ENCODE measurements at places on chromosomes 12 and 14. TPM values are rescaled to one million over a fixed set of nuclear protein-coding genes. Genes with fewer than 3 reads are reported as not detected.

DNA sequence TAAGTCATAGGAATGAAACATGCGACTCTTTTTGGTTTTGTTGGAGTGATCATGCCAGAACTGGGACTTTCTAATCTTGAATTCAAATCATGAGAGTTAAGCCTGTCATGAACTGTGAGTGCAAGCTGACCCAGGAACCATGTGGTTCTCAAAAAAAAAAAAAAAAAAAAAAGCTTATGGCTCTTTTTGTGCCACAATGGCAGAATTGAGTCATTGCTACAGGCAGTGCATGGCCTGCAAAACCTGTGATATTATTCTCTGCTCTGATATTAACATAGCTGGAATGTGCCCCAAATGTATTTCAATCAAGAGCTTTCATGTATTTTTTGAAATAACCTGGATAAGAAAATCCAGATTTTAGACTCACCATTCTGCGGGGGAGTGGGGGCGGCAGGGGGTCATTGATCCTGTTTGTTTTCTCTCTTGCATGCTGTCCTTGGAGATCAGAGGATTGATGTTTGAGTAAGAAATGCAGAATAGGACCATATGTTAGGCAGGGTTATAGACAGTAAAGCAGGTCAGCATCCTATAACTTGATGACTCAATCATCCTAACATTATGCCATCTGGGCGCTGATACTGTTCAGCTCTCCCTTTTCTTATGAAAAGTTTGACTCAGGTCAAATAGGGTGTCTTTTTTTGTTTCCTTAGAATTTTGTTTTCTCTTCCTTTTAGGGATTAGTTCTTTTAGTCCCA lies 797.4 kb downstream of the DIO2 start:
- DNase-seq = no peak

DNA sequence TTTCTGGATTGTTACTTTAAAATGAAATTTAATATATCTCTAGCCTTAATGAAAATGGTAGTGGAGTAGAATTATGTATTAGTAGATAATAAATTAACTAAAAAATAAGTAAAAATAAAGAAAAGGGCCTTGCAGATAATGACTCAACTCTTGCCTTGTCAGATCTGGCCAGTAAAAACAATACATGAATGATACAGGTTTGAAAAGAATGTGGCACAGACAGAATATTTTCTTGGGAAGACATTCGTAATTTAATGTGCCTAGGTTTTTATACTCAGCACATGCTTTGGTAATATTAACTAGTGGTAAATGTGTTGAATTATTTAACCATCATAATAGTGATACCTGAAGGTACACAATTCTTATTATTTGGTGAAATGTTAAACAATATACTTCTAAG lies 28.3 kb downstream of the ATF7IP start:
- DNase-seq = no peak

DNA sequence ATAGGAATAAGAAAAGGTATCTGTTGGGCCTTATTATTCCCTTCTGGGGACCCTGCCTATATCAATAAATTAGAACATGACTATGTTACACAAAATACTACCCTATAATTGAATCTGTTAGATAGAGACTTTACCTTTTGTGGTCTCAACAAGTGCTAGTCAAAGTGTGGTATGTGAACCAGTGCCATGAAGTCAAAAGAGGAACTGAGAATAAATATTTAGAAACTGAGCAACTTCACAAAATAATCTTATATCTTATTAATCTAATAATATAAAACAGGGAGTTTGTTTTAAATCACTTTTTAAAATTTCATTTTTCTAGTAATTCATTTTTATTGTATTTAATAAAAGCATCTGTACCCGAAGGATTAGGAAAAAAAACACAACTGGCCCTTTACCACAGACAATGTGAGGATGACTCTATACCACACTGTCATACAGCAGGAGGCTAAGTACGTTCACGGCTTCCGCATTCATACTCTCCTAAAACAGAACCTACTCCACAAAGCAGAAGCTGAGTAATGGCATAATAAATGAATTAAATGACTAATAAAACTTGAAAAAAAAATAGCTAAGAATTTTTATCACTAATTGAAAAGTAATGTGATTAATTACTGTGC lies 42.1 kb downstream of the SEC23A start:
- DNase-seq = no peak

DNA sequence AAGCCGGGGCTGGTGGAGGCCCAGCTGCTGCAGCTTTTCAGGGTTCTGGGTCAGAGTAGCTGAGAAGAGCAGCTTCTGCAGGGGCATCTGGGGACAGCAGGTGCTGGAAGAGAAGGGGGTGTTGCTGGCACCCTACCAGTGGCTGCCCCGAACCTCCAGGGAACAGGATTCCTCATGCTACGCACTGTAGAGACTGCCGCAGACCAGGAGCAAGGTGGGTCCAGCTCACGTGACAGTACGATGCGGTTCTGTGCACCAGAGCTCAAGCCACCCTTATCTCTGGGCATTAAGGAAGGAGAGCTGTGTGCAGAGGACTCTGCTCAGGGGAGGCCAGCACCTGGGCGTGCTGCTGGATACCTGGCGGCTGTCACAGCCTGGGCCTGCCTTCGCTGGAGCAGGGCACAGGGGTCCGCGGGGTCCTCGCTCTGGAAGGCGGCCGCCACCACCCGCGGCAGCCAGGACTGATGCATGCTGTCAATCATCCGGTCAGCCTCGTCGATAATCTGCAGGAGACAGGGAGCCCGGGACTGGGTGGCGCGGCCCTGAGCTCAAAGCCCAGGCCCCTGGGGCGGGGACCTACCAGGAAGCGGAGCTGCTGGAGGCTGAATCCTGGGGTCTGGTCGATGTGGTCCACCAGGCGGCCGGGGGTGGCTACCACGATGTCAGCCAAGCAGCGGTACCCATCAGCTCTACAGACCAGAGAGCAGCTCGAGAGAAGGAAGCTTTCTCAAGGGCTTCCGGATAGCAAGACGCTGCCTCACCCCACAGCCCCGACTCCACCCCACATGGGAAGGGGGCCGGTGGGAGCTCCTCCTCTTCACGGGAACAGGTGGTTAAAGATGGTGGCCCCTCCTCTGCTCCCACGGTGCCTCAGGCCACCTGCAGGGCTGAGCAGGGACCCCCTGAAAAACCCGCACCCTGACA lies 2.9 kb downstream of the DDX51 start:
- DNase-seq = no peak

DNA sequence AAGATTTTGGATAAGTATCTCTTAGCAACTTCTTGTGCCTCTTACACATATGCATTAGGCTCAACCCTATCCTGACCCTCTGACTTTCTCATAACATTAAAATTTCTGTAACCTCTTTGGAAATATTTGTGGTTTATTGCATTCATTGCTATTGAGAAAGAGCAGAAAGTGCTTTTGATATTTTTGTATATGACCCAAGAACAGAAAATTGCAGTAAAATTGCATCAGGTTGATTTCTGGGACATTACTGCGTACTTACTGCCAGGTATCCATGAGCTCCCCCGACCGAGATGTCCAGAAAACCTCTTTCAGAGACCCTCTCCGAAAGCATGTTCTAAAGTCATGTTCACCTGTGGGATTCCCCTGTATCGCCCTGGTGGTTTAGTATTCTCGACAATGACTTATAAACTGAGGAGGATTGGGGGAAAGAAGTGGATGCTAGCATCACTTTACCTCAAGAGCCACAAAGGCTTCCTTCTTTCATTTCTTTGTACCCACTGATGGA lies 14.5 kb upstream of the IL22 start:
- peak; percentile 11 for DNase-seq

GRCh38 chr12:40325349-40325960 lies 100.7 kb downstream of the LRRK2 start:
- DNase-seq = peak; percentile 58

DNA sequence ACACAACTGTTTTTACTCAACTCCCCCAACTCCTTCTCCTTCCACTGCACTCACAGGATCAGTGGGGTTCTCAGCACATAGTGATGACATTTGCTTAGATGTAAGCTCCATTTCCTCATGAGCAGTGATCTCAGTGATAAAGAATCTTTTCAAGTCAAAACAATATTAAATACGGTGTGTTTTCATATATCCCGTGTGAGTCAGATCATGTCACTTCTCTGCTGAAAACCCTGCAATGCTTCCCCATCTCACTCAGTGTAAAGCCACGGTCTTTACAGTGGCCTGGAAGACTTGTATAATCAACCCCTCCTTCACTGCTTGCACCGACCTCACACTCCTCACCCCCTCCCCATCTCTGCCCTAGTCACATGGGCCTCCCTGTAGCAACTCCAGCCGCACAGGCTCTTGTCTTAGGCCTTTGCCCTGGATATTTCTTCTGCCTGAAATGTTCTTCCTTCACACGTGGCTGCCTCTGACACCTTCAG lies 149.7 kb upstream of the ARHGAP5 start:
- peak; percentile 72 for DNase-seq

DNA sequence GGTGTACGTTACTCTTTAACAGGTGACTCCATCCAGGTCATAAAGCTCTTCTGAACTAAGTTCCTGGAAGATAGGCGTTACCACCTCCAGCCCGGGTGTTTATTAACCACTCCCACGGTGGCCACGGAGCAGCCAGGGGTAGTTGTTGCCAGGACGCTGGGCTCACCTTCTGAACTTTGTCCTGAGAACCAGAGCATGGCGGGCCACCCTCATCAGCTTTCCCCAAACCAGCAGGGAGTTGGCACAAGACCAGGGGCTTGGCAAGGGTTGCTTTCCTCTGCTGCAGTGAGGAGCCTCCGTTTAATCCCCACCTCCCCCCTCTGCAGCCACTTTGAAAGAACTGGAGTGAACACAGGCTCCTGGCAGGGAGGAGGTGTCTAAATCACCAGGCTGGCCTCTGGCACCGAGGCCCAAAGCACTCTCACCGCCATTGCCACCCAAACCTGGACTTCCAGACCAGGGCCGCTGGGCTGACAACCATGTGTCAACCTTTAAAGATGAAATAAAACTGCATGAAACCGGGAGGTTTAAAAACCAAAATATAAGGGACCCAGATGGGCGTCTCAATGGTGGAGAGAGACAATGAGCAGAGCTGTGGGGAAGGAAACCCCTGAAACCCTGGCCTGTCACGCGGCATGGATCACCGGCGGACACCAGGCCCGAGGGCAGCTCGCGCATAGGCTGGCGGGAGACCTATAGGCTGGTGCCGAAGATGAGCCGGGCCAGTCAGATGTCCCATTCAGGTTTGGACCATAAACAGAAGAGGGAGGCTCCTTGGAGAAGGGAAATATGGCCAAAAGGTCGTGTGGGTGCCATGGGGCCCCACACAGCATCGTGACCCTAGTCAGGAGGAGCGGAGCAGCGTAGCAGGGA lies 30.9 kb upstream of the TDRD9 start:
- no peak for DNase-seq

DNA sequence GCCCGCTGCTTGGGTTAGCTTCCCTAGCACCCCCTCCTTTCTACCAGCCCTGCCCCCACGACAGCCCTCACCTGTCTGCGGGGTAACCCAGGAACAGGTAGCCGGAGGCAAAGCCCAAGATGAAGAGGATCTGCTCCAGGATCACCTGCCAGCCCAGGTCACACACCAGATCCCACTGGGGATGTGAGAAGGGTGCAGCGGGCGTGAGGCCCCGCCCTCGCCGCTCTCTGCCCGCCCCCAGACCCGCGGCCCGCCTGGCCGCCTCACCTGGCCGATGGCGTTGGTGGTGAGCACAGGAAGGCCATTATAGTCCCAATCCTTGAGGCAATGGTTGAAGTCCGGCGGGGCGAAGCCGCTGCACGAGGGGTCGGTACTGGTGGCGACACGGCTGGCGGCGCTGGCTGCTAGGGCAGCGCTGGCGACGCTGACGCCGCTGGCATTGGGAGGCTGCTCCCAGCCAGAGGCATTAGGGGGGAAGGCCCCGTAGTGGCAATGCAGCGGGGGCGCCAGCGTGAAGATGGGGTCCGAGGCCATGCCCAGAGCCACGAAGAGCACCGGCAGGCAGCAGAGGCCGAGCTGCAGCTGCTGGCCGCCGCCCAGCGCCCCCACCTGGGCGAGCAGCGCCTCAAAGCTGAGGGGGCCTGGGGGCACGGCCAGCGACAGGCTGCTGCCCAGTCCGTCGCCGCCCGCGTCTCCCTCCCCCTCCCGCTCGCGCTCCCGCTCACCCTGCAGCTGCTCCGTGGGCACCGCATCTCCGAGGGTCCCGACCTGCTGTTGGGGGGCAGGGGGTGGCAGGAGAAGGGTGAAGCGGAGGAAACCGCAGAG lies 794 bp downstream of the SLC22A17 start:
- no peak for DNase-seq

GRCh38 chr12:57380300-57380699 lies 50.5 kb downstream of the R3HDM2 start:
- DNase-seq = no peak

GRCh38 chr14:54698501-54698900 lies 131.6 kb downstream of the SAMD4A start:
- no peak for DNase-seq

DNA sequence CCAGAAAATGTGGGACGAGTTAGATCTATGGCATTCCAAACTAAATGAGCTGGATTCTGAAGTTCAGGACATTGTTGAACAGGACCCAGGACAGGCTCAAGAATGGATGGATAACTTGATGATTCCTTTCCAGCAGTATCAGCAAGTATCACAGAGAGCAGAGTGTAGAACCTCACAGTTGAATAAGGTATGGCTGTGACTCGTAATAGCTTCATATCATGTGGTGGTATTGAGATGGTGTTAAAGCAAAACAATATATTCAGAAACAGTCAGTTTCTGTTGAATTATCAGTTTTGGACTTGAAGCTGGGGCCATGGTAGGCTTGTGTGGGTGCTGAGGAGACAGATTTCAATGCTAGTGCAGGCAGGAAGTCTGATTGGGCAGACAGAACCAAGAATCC lies 213.7 kb downstream of the ESR2 start:
- no peak for DNase-seq

DNA sequence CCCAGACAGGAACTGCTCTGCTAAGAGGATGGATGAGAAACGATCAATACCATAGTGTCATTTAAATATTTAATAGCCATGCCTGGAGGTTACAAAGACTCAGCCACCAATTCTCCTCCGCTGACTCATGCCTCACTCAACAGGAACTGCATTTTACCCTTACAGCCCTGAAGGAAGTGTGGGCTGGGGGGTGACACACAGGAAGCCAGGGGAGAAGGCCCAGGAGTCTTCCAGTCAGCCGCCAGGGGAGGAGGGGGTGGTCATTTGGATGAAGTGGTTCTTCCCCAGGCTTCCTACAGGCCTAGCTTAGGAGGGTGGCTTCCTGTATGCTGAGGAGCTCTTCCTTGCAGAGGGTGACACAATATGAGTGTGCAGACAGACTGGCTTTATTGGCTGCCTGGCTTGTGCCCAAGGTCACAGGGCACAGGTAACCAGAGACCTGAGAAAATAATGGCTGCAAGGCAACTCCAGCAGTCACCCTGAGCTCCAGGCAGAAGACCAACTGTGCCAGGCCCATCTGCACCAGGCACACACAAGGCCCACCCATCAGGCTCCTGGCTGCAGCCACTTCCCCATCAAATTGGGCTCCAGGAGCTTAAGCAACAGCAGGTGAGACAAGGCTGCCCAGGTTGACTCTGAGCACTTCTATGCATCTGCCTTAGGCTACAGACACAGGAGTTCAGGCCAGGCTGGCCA lies 30.6 kb upstream of the RPLP0 start:
- DNase-seq = peak; percentile 100

DNA sequence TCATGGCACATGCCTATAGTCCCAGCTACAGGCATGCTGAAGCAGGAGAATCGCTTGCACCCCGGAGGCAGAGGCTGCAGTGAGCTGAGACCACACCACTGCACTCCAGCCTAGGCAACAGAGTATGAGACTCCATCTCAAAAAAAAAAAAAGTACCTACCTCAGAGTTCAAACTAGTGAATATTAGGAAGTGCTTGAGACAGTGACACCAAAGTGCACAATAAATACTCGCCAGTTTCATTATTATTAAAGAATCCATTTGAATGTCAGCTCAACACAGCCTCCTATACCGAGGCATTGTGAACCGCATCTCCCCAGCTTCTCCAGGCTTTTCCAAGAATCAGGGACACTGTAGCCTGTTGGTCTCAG lies 5.0 kb downstream of the GAPDH start:
- DNase-seq = peak; percentile 32

GRCh38 chr12:28513983-28514382 lies 323.7 kb downstream of the CCDC91 start:
- DNase-seq = no peak

GLIPR1L1 gene
- not detected for total RNA-seq

All from PC-3 (cell line).